Activated T-helper 9 cell treated with anti-CD3 and anti-CD28 coated beads, Interleukin-2, amount 50 U/mL, for 16 hours (primary cell): ENCODE measurements at places on chromosomes 2 and 18.

GRCh38 chr2:241088791-241089732, 13.0 kb downstream of the MTERF4 start:
- DNase-seq: no peak

DNA sequence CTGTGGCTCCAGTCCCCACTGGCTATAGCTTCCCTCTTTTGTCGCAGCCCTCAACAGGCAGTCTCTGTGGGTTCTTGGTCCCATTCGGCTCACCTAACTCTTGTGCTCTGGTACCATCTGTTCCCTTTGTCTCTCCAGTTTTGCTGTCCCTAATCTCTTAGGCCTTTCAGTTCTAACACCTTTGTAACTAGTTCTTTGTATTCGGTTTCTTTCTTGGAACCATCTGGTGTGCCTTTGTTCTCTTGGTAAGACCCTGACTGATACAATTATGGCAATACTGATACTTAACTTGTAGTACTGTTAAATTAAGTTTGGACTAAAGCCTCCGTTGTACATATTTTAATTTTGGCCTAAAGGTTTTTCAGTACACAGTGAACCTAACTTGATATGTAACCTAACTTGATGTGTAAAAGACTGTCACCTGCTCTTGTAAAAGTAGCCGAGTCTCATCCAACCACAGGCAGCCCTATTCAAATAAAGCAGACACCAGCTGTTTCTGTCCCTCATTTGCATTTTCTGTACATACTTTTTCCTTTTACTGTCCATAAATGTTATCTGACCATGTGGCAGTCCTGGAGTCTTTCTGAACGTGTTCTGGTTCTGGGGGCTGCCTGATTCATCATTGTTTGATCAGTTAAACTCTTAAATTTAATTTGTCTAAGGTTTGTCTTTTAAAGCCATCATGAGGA, 4.8 kb upstream of the MRPL44 start:
- DNase-seq: no peak

GRCh38 chr2:221958224-221958623, 340.6 kb downstream of the PAX3 start:
- DNase-seq: no peak

- no peak for DNase-seq
Measured at GRCh38 chr18:48961547-48961946, 10.8 kb upstream of the SMAD7 start.

DNA sequence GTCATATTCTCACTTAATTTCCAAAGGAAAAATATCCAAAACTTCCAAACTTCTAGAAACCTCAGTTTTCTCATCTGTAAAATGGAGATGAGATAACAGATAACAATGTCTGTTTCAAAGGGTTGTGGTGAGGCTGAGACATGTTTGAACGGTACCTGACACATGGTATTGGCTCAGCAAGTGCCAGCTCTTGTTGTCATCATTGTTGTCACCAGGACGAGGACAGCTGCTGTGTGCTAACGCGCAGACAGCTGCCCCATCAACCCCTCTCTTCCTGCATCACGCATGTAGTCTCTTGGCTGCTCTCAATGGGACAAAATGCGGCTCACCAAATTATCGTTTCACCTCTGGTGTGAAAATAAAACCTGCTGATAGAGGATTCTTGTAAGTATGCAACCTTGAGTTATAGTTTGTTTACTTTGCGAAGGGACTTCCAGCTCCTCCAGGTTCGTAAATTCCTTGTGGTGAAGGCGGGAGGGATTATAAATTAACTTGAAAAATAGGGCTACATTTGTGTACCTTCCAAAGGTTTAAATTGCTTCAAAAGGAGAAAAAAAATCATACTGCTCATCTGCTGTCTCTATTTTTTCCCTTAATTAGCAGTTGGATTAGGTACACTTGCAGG, 605.4 kb downstream of the BCL11A start:
- no peak for DNase-seq

DNA sequence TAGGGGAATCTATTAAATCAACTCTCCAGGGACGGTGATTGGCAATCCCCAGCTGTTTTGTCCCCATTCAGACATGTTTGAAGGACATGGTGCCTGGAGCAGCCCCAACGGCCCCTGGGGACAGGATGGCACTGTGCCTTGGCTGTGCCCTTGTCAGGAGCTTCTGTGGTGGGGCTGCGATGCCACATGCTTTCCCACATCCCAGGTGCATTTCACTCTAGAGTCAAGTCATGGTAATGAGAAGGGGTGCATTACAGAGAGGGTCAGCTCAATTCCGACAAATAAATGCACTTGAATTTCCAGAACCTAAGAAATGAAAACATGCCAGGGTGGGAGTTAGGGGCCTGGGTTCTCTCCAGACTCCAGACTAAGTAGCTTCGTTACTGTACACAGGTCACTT, 289.4 kb upstream of the PXDN start:
- DNase-seq: no peak

DNA sequence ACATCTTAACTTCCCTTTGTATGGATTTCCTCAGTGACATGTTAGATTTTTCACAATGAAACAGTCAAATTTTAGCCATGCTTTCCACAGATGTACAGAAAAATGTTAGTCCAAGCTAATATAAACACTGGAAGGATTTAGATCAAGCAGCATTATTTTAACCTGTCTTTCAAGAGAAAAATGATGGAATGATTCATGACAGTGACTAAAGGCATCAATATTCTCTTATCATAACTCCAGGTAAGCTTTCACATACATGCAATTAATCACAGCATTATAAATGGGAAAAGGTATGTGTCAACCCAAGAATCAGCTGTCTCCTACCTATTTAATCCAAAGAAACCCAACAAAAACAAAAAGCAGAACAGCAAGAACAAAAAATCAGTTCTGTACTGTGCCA, 92.7 kb downstream of the NCKAP5 start:
- DNase-seq: no peak

DNA sequence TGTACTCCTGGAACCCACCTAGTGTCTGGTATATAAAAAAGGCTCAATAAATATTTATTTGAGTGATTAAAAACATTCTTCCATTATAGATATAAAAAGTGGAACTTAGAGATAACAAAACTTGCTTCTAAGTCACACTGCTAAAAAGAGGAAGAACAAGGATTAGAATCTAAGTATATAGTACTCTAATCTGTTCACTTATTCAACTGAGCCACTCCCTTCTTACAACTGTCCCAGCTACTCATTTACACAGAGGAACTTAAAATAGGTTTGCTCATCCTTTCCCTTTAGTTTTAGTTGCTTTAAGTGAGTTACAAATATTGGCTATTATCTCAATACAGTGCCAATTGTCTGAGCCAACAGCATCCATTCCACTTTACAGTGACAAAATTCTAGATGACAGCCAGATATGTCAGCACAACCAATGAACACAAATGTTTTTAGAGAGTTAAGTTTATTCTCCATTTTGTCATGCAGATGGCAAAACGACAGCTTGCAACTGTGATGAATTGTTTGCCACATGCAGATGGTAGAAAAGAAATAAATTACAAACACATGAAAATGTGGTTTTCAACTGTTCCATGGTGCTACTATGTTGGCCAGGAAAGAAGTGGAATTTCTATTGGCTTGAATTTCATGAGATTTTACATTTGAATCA, 280.7 kb upstream of the ZC3H15 start:
- no peak for DNase-seq

- DNase-seq: no peak
Measured at GRCh38 chr2:109126501-109126860, 2.5 kb upstream of the SH3RF3 start.
